ENCODE measurements at places on chromosomes 12 and 14.
A peak's percentile ranks its signal among the peaks of the same experiment; 100 is the strongest.

GRCh38 chr14:73324533-73324932, 87.2 kb downstream of the PAPLN start:
- no peak for DNase-seq

- DNase-seq = no peak
Observed at GRCh38 chr14:104512061-104512460, 67.5 kb upstream of the C14orf180 start.

- DNase-seq = peak; percentile 90
Observed at GRCh38 chr12:63792338-63792737, 12.6 kb downstream of the RXYLT1 start.

- no peak for DNase-seq
Observed at GRCh38 chr14:67270145-67270753, 29.0 kb downstream of the PALS1 start.

DNA sequence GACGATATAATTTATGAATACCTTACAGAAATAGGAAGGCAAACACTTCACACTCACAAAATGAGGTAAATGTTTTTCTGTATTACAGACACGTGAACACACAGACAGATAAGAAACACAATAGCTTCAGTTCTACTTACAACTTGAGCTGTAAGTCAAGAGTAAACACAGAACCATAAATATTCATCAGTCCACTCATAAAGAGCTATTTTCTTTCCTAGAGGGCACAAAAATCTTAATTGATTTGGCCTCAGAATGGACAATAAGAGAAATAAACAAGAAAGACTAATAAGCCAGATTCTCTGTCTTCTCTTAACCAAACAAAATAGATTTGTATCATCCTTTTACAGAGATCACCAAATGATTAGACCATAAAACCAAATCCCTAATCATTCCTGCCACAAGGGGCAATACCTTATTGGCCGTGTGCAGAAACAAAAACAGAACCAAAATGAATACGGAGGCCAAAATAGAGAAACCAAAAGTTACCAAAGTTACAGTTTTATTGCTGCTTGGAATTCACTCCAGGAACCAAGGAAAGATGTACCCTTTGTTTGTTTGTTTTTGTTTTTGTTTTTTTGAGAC, 38.1 kb upstream of the GARIN2 start:
- DNase-seq = no peak

DNA sequence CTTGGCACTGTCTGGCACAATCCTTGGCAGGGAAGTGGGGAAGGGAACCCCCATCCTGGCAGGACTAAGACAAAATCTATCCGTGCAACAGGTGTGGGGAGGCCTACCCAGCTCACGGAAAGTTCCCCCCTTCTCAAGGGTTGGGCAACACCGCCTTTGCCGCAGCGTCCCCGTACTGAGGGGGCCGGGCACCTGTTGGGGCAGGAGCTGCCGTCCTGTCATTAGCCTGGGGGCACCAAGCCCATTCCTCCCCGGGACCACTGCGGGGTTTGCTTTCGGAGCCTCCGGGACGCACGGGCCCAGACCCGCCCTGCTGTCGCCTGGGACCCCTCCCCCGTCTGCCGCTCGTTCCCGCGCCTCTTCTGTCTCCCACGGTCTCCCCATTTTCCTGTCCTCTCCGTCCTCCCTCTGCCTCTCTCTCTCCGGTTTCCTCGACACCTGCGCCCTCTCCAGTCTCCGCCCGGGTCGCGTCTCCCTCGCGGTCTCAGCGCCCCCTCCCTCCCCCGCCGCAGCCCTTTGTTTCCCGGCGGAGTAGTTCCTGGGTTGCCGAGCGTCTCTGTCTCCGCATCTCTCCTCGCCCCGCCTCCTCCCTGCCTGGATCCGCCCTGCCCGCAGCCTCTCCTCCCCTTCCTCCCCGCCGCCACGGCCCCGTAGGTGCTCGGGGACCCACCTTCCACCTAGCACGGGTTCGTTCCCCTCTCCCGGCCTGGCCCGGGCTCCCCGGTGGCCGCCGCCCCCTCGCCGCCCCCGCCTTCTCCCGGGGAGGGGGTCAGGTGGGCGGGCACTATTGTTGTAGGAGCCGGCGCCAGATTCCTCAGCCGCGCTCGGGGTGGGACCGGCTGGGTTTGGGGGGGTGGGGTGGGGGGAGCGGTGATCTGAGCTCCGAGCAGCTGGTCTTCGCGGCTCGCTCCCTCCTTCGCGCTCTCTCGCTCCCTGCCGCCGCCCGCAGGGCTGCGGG, at the start of gene CACNB3:
Gene CACNB3, plus strand, starts transcription at position 624 of the 958 bp plus-strand sequence. CDS start 434 bp downstream, outside the sequence.
- DNase-seq = peak; percentile 56

- DNase-seq = no peak
Observed at GRCh38 chr12:109482894-109483293, 5.5 kb downstream of the UBE3B start.

DNA sequence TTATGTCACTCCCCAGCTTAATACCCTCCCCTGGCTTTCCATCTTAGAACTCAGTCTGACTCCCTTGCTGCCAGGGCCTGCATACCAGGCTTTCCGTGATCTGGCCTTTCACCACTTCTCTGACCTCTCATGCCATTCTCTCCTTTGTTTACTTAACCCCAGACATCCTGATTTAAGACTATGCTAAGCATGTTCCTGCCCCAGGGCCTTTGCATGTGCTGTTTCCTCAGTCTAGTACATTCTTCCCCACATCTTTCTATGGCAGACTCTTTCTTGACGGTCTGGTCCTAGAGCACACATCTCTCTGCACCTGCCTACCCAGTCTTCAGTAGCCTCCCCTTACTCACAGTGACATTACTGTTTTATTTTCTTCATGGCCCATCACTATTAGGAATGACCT, 42.2 kb downstream of the PLXNC1 start:
- no peak for DNase-seq

GRCh38 chr14:72165229-72165698, 233.0 kb downstream of the RGS6 start:
- no peak for DNase-seq

DNA sequence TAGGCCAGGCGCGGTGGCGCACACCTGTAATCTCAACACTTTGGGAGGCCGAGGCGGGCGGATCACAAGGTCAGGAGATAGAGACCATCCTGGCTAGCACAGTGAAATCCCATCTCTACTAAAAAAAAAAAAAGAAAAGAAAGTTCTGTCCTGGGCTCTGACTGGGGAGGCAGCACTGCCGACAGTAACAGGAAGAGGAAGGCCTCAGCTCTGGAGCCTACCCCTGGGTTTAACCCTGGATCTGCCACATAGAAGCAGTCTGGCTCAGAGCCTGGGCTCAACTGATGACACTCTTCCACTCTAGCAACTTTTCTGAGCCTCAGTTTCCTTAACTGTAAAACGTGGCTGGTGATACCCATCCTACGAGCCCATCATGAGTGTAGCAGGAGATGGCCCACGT, 60.5 kb downstream of the ACTN1 start:
- DNase-seq = no peak

- no peak for DNase-seq
Observed at GRCh38 chr14:23639891-23640523, 3.8 kb downstream of the DHRS2 start.

DNA sequence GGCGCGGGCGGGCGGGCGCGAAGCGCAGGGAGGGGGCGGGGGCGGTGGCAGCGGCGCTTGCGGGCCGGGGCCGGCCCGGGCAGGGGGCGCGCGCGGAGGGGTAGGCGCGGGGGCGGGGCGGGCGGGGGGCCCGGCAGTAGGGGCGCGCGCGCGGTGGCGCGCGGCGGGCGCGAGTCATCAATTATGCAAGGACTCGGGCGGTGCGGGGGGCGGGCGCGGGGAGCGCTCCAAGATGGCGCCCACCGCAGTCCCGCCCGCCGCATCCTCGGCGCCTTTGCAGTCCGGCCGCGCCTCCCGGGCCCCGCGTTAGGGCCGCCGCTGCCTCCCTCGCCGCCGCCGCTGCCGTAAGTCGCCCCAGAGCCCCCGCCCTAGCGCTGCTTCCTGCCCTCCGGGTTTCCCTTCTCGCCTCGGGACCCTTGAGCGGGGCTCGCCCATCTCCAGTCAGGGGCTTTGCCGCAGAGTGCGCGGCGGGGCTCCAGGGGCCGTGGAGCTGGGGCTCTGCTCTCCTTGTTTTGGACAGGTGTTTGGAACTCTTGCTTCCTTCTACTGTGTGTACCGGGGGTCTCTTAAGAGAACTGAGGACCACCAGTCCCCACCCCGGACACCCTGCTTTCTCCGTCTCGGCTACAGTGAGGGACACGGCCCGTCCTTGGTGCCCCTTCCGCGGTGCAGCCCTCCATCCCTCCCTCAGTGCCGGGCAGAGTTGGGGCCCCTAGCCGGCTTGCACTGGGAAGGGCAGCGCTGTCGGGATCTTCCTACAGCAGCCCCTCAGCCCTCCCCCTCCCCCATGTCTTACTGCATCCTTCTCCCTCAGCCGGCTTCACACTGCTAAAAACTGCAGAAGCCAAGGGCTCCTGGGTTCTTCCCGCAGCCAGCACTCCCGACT, at the start of gene SCN8A:
Gene SCN8A, plus strand, starts transcription at position 218 of the 886 bp plus-strand sequence. CDS start 71,585 bp downstream, outside the sequence.
- DNase-seq = peak; percentile 89

- DNase-seq = no peak
Observed at GRCh38 chr12:116067892-116068291, 209.6 kb downstream of the MED13L start.

- no peak for DNase-seq
Observed at GRCh38 chr14:97945631-97946030, 1148.4 kb downstream of the VRK1 start.

DNA sequence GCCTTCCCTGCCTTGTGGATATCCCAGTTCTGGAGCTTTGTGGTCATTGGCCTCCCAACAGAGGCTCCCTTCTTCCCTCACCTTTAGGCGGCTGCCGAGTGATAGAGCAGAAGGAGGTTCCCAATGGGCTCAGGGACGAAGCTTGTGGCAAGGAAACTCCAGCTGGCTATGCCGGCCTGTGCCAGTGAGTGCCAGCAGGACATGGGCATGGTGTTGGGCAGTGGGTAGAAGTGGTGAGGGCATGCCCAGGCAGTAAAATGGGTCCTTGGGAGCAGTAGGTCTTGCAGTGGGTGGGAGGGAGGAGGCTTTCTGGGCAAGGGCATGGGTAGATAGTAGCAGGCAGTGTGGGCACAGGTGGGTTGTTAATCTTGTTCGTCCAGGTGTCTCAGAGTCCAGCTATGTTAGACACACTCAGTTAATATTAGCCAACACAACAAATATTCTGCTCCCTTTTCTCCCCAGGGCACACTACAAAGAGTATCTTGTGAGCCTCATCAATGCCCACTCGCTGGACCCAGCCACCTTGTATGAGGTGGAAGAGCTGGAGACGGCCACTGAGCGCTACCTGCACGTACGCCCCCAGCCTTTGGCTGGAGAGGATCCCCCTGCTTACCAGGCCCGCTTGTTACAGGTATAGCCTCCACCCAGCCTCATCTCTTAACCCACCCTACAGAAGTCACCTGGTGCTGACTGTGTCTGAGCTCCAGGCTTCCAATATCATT, 1.1 kb upstream of the IRF9 start:
- DNase-seq = no peak

- DNase-seq = peak; percentile 78
Observed at GRCh38 chr12:15477761-15478160, 155.5 kb downstream of the PTPRO start.

DNA sequence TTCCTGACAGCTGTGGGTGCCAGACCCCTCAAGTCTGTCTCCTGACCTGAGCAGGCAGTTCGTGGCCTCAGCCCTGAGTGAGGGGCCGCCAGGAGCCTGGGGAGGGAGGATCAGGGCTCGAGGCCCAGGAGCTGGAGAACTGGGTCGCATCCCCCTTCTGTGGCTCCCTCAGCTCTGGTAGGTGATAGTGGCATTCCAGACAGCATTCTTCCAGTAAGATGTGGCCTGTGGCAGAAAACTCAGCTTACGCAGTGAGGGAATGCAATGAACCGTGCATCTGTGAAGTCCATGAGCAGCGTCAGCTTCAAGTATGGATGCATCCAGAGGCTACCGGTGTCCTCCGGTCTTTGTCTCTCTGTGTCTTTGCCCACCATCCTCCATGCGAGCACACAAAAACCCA, 28.4 kb upstream of the FBRSL1 start:
- no peak for DNase-seq

DNA sequence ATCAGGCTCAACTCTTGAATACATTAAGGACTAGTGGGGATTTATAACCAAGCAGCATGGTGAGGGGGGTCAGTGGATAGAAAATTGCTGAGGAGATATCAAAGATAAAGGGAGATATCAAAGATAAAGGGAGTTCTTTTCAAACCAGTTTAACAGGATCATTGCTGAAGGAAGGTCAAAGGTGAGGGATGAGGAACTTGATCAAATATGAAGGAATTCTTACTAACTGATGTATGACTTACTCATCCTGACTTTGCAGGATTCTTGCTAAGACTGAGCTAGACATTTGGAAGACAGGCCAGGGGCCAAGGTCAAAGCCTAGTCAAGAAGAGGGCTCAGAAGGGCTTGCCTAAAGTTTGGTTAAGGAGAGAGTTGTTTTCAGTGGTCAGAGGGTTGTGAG, 4.8 kb downstream of the ABHD4 start:
- no peak for DNase-seq

- no peak for DNase-seq
Observed at GRCh38 chr14:71142375-71143038, 235.2 kb downstream of the PCNX1 start.

GRCh38 chr12:44875954-44876543, at the start of gene NELL2:
NELL2 (minus strand) TSS chr12:44876315; CDS start chr12:44875869, 446 bp downstream.
- DNase-seq = peak; percentile 88

DNA sequence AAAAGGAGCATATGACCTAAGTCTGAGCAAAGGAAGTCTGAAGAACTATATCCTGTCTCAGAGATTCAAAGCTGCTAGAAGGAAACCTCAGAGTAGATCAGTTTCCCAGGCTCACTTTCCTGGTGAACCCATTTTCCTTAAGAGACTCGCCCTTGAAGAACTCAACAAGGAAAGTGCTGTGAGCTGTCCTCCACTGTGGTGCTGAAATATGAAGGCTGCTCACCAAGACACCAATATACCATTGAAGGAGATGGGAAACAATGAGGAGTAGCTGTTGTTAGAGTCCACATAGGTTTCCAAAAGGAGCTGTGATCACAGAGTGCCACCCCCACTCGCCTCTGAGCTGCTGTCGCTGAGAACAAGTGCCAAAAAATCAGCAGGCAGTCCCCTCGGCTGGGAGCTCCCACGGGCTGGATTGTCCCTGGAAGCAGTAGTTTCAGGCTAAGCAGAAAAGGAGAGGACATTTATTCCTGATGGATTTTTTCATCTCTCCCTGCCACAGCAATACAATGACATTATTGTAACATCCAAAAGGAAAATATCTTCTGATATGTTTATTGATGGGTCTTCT, 282.1 kb downstream of the RPS29 start:
- DNase-seq = peak; percentile 24

GRCh38 chr14:34165847-34166350, 215.0 kb upstream of the EGLN3 start:
- DNase-seq = no peak

GRCh38 chr12:69475237-69475975, 5.2 kb downstream of the FRS2 start:
- DNase-seq = no peak
